Cortex of kidney (tissue), 1 donor: ENCODE measurements at places on chromosomes 3 and 15.

GRCh38 chr3:51954713-51955112, 468 bp upstream of the GPR62 start:
- no peak for DNase-seq

GRCh38 chr3:85539232-85539631, 580.4 kb downstream of the CADM2 start:
- DNase-seq: no peak

GRCh38 chr3:66602691-66603090, 101.9 kb upstream of the LRIG1 start:
- no peak for DNase-seq

DNA sequence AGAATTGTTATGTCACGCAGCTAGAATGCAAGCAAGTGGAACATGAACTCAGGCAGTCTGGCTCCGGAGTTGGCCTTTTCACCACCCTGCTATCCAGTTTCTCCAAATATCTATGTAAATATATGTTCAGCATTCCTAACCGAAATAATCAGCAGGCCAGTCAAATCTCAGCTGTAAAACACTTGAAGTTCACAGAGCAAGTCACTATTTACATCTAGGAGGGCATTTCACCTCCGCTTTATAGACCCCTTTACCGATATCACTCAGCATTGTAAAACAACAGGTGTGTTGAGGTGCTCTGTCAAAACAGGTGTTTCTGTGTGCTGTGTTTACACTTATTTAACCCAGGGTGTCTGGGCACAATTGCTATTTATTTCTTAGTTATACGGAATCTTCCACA, 12.2 kb upstream of the HES1 start:
- no peak for DNase-seq

DNA sequence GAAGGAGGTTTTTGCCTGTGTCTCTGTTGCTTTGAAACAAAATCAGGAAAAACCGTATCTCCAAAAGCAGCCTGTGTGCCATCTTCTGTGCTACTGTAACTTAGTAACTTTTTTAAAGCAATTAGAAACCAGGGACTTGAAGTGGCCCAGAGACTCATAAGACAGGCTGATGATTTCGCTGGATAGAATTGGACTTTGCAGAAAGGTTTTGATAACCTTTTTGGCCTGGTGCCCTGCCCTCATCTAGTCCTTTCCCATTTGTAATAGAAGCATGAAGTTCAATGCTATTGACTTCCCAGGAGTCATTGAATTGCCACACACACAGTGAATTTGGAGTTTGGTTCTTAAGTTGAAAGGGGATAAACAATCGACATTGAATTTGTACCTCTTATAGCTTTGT, 157.2 kb downstream of the PTPRG start:
- DNase-seq: no peak
